ENCODE measurements at places on chromosomes 2 and 18.

DNA sequence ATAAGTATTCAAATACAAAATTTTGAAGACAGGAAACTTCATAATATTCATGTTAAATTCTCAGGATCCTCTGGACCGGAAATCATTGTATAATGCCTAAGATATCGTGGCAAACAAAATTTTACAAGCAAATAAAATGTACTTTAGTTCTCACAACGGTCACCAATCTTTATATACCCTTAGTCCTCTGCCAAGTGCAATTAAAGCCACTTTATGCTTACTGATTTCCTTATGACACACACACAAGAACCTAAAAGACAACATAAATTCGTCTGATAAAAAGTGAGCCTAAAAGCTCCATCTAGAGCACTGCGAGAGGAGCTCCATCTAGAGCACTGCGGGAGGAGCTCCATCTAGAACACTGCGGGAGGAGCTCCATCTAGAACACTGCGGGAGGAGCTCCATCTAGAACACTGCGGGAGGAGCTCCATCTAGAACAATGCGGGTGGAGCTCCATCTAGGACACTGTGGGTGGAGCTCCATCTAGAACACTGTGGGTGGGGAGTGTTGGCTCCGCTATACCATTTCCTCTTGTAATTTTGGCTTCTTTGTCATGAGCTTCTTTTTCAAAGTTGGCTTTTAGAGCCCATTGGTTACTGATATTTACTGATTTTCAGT is 15.9 kb downstream of the ATP8B1 start:
- DNase-seq: no peak

DNA sequence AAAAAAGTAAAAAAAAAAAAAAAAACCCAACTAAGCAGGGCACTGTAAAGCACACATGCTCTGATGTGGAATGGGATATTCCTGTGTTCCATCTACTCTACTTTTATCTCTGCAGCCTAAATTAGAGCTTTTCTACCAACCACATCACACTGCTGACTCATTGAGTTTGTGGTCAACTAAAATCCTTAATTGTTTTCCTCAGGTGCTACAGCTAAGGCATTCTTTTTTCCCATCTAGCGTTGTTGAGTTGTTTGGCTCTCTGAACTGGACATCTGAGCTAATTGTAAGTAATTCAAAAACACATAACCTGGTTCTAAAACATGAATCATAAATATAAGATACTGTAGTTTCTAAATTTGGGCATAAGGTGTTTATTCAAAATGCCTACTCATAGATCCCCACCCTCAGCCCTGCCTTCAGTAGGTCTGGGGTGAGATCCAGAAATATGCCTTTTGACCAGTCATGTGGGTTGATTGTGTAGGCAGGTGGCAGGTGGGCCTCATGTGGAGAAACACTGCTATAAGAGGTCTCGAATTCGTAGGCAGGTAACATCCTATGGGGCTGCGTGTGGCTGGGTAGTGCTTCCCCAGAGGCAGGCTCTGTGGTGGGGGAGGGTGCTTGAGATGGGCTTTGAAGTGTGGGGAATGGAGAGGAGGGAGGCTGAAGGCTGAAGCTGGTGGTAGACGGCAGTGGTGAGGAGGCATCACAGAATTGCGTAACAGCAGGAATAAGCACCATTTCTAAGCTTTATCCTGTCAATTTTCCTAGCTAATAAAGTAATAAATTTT is 27.2 kb downstream of the ANKRD29 start:
- DNase-seq: no peak

- DNase-seq: no peak
Observed at GRCh38 chr2:218445602-218446001, 26.7 kb downstream of the VIL1 start.

DNA sequence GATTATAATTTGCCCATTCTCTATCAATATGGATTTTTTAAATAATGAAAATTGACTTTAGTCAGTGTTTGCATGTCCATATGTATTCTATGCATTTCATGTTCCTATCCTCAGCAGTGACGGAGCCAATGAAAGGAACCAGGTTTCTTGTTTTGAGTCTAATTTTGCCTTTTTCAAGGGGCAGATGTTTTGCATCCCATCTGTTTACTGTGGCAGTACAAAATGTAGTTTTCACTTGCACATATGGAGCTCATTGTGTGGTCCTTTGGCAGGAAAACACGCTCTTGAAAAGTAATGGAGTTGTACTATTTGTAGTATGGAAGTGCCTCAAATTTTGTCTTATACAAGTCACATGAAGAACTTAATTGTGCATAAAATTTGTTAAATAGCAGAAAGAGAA is 127.8 kb downstream of the AGPS start:
- no peak for DNase-seq

DNA sequence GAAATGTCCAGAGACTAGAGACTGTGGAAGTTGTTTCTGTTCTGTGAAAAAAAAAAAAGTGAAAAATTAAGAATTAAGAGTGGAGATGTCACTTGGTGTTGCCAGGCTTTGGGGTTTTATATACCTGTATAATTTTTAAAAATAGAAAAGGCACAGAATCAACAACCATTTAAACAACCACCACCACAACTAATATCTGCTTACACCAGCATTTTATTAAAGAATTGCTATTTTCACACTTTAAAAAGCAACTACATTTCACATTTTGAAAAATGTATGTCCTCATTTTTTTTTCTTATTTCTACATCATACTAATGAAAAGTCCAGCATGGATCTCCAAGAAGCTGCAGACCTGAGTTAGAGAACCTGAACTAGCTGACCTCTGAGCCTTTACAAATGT is 167.5 kb upstream of the DTNA start:
- DNase-seq: no peak

GRCh38 chr18:36058674-36059073 is 8.7 kb downstream of the RPRD1A start:
- no peak for DNase-seq

DNA sequence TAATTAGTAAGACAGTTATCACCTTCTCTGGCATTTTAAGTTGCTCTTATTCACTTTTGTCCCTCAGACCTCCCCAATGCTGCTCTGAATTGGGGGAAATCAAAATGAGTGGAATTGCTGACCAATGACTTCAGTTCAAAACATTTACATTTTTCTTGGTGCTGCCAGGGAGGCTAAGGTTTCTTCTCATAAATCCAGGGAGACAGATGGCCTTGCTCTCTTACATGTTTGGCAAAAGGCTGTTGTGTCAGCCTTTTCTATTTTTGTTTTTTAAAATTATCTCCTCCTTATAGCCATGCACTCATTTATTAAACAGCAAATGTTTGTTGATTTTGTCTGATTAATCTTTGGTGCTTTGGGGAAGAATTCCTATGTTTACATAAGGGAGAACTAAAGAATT is 82.0 kb downstream of the GALNT13 start:
- no peak for DNase-seq

- no peak for DNase-seq
Observed at GRCh38 chr18:12441475-12442034, 33.8 kb downstream of the PRELID3A start.

GRCh38 chr2:3411103-3411502 is 31.6 kb downstream of the TRAPPC12 start:
- no peak for DNase-seq
